ENCODE measurements at places on chromosomes 7 and 10.

DNA sequence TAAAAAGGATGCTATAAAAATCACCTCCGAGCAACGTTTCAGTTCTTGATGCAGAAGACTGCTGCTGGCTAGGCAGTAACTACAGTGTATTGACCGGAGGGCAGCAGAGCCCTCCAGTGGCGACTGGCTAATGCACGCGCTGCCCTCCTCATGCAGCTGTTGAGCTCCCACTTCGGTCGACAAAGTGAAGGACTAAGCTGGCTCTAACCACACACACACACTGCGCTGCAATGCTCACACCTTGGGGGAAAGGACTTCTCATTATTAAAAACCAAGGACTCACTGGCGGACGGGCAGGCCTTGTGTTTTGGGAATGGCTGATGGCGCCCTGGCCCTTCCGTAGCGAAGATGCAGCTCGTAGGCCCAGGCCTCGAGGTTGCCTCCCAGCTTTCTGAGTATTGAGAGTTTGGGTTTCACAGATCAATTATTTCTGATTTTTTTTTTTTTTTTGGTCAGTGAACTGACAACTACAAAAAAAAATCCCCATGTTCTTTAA lies 120.9 kb upstream of the DIP2C start:
- no peak for DNase-seq

- DNase-seq: no peak
Observed at GRCh38 chr10:118151461-118151860, 104.7 kb upstream of the RAB11FIP2 start.

DNA sequence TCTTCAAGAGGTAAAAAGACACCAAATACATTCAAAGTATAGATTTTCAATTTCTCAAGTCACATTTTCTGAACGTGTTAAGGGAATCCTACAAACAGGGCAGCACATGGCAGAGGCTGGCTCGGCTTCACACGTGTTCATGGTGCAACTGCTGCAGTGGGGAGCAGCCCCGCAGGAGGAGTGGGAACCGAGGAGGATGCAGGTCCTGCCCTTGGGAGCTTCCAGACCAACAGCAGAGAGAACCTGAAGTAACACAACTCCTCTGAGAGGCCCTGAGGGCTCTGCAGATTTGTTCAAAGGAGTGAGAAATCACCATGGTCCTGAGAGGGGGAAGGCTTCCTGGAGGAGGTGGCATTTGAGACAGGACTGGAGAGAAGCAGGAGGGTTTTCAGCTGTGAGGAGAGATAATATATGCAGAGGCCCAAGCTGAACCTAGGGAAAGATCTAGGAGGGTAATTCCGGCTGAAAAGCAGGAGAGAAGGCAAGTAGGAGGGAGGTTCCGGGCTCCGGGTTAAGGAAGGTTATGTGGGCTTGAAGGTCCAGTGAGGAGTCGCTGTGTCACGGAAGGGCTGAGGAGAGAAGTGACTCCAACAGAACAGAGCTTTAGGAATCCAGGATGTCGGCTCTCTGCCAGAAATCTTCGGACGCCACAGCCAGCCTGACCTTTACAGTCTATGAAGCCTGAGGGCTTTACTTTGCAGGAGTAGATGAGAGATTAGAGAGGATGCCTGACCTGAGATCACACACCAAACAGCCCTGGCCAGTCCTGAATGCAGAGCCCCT lies 77.5 kb downstream of the GPR26 start:
- no peak for DNase-seq

DNA sequence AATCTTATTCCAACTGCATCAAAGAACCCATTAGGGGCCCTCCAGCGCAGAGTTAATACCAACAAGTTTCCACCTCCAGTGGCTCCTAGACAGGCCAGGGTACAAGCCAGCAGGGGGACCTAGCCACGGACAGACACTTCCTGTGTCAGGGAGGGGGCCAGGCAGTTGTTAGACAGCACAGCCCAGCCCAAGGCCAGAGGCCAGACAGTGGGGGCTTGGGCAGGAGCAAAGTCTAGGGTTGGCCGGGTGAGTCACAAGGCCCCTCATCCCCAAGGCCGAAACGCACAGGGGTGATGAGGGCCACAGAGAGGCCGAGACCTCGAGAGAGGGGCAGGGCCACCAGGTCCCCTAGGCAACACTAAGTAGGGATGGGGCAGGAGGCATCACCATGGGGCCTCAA lies 19.3 kb upstream of the OPTN start:
- no peak for DNase-seq

DNA sequence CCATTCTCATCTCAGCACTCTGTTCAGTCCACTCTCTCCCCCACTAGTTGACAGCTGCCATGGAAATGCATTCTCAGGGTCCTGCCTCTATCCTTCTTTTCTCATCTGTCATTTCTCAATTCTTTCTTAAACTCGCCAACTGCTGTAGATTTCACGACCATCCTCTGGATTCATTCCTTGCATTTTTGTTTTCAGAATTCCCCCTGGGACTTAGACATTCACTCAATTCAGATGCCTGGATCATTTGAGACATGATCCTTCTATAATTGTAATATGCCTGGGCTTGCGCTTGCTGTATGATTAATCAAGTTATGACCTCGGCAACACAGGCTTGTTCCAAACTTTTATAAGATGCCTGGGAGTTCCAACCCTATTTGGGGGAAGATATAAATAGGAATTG lies 104.5 kb downstream of the RAB11FIP2 start:
- DNase-seq: no peak

- no peak for DNase-seq
Observed at GRCh38 chr7:45721686-45722598, 147.8 kb downstream of the ADCY1 start.

- no peak for DNase-seq
Observed at GRCh38 chr7:90972906-90973550, 291.2 kb upstream of the FZD1 start.

GRCh38 chr10:11863353-11864109 lies 40.4 kb downstream of the PROSER2 start:
- DNase-seq: no peak

GRCh38 chr7:116167177-116167576 lies 43.2 kb upstream of the TES start:
- DNase-seq: no peak

DNA sequence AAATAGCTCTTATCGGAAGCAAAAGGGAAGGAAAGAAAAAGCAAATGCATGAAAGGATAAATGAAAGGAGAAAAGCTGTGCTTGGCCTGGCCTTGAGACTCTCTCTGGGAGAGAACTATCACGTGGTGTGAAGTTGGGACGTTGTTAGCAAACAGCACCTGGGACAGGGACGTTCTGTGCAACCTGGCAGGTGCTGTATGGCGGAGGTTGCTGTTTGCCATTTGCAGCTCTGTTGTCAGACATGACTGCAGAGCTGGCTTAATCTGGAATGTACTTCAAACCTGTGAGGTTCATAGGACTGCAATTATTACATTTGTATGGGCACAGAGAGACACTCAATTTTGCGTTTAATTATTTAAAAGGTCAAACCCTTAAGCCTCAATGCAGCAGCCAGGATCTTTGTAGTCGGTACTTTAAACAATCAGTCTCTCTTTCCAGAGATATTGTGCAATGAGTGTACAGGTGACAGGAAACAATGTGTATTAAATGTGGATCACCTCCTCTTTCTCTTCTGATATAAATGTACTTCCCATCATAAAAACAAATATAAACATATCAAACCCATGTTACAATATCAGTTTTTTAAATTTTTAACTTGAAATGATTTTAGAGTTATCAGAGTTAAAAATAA lies 800.5 kb upstream of the KCND2 start:
- DNase-seq: no peak

- peak; percentile 13 for DNase-seq
Observed at GRCh38 chr7:11373546-11374142, 400.0 kb downstream of the PHF14 start.

GRCh38 chr7:158772916-158773315 lies 56.4 kb downstream of the ESYT2 start:
- no peak for DNase-seq

GRCh38 chr10:117134056-117134305 lies 4.1 kb downstream of the VAX1 start:
- no peak for DNase-seq

- no peak for DNase-seq
Observed at GRCh38 chr10:11189582-11190376, 172.1 kb downstream of the CELF2 start.

- peak; percentile 38 for DNase-seq
Observed at GRCh38 chr7:27184337-27185012, 557 bp downstream of the HOXA11 start.

DNA sequence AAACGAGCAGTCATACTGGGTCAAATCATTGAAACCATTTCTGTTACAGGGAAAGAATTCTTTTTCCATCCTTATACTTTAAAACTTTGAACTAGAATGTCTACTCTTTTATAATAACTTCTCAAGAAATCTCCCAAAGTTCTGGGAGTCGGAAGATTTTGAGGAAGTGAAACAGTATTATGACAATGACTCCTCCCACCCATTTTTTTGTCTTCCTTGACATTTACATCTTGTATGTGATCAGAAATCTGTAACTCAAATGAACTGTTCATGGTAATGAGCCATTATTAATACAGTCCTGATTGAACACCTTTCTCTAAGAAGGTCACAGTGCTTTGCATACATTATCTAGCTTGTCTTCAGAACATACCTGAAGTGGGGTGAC lies 227.4 kb downstream of the CELF2 start:
- no peak for DNase-seq

DNA sequence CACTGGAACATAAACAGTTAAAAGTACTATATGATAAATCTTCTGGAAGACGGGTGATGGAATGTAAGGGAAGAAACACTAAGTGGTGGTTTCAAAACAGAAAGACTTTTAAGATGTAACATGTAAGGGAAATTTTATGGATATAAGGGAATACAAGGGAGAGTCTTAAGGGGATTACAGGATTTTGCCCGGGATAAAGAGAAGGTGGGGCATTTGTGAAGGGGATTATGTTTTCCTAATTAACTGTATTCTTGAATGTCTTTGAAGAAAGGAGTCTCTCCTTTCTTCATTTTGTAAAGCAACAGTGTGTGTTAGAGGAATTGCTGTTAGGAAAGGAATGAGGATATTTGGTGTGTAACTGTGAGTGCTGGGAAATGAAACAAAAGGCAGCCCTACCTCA lies 745.2 kb downstream of the AUTS2 start:
- DNase-seq: no peak

GRCh38 chr10:3096149-3096548 lies 28.8 kb downstream of the PFKP start:
- DNase-seq: no peak

DNA sequence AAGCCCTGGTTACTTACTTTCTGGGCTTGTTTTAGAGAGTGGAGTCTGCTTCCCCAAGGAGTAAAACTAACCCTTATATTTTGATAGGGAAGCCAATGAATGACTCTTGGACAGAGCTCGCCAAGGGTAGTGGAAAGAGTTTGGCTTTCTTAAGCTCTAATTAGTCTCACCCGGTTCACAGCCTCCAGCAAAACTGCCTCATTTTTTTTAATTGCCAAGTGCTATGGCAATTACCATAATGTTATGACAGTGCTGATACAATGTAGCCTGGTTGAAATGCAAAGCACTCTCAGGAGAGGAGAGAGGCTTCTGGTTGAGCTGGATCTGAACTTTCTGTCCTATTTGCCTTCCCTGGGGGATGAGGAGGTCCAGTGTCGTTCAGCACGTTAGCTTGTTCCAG lies 376.1 kb upstream of the CHRM2 start:
- no peak for DNase-seq

DNA sequence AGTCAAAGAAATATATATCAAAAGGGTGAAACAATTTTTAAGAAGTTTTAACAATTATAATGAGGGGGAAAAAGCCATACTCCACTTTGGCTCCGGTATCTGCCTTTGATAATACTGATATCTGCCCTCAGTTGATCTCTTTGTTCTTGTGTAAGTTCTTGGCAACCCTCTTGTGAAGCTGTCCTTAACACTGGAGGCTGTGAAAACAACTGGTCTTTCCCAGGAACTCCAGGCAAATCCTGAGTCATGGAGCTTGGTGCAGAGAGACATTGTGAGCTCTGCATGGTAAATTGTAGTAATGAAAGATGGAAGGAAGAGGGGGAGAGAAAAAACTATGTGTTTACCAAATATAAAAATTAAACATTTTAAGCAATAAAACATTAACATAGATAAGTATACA lies 11.9 kb upstream of the ERVW-1 start:
- no peak for DNase-seq

GRCh38 chr10:99548041-99548530 lies 15.3 kb downstream of the NKX2-3 start:
- peak; percentile 5 for DNase-seq

DNA sequence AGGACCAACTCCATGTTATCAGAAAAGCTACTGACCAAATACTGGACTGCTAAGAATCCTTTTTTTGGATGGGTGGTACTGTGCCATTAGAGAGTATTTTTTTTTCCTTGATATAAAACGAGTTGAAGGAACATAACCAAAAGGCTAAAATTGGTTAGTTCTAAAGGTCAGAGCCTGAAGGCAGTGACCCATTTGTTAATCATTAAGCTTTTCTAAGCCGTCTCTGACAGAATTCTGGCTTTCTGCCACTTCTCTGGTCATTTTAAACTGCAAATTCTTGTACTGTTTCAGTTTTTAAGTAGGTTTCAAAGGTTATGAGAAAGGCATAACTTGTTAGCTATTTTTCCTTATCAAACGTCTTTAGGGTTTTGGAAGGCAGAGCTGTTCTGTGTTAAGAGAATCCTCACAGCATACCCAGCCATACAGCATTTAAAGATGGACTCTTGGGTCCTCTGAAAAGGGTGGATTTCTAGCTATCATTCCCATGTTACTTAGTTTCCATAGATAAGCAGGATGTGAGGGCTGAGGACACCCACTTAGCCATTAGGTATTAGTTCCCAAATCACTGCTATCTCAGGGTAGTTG lies 196.8 kb downstream of the RNLS start:
- DNase-seq: peak; percentile 81

DNA sequence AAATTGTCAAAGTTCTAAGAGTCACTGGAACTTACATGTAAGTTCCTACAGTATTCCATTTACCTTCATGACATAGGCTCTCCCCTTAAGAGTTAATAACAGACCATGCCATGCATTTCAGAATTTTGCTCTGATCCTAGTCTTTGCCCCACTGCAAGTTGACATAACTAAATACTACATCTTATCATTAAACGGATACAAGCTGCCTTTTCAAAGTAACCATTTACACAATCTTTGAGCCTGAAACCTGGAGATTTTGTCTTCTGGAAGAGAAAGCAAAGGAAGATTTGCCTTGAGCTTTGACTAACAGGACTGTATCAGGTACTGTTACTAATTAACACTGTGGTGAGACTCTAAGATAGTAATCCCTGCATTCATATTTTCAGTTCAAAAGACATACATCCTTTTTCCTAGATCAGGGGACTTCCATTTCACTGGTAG lies 9.3 kb upstream of the AKR1D1 start:
- DNase-seq: no peak

DNA sequence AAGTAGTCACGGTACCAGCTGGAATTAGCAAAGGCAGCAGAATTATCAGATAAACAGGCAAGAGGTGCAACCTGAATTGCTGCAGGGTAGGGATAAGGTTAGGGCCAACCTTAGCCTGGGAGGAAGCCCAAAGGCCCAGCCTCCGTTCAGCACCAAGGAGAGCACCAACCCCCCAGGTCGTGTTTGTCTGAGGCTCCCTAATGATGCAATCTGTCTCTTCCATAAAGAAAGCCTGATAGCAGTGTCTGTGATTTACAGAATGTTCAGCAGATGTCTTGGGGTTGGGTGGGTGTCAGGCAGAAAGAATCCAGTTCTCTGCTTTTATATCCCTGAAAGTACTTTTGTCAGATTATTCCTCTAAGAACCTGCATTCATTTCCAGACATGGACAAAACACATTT lies 328.4 kb upstream of the AOAH start:
- DNase-seq: peak; percentile 40

All from Caki2 (cell line).